Glutamatergic neuron (in vitro differentiated cells): ENCODE measurements at places on chromosomes 5 and 9. TPM values are rescaled to one million over a fixed set of nuclear protein-coding genes. Genes with fewer than 3 reads are reported as not detected.

Gene ANKRD18A
- 32.3 TPM for total RNA-seq

GRCh38 chr5:76715736-76716455, at the start of gene F2R:
TSS of gene F2R (plus strand) at chr5:76716126. CDS start at chr5:76716308, 182 bp downstream.
- peaks cover 6% of the 10 kb centered on the region for H3K27me3 ChIP-seq
- H3K36me3 ChIP-seq = no peaks in the 10 kb centered on the region
- peak within 1 kb of the TSS; percentile 87 for H3K27ac ChIP-seq
- peaks cover 5% of the 10 kb centered on the region for H3K4me1 ChIP-seq
- peak within 1 kb of the TSS; percentile 95 for H3K4me3 ChIP-seq
- peak; percentile 87 for DNase-seq

GRCh38 chr5:133907075-133907474, 61.4 kb downstream of the C5orf15 start:
- H3K4me1 ChIP-seq = peaks cover 6% of the 10 kb centered on the region
- no peak overlapping the region for H3K27ac ChIP-seq
- no peaks in the 10 kb centered on the region for H3K36me3 ChIP-seq

DNA sequence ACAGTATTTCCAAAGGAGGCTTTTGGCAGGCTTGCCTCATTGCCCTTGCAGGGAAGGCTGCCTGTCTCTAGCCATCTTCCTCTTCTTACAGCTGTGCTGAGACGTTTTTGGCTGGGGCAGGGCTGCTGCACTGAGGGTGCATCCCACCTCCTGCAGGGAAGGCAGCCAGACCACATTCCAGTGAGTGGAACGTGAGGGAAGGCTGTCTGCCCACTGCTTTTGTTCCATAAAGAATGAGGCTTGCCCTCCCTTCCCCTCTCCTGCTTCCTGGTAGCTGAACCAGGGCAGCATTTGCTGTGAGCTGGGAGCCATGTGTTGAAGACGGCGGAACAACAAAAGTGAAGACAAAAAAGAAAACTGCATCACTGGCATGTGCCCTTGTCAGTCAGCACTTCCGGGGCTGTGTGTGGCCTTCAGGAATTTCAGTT, 16.8 kb downstream of the MGAT1 start:
- H3K4me1 ChIP-seq = peaks cover 24% of the 10 kb centered on the region
- no peak overlapping the region for H3K4me3 ChIP-seq
- H3K27me3 ChIP-seq = no peaks in the 10 kb centered on the region
- DNase-seq = no peak
- no peak overlapping the region for H3K27ac ChIP-seq
- H3K36me3 ChIP-seq = no peaks in the 10 kb centered on the region

DNA sequence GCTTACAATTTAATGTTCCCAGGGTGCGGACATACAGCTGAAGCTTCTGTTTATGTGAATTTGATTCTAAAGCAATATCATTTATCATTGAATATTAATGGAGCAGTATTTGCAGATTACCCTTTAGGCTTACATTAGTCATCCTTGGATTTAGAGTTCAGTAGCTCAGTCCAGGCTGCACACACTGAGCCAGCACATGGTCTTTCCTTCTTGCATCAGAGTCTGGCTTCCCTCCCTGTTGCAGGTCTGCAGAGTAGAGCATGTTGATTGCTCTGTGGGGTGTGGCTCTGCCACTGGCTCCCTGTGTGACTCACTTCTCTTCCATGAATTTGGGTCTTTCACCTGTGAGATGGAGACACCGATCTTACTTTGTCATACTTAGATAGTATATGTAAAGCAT, 36.8 kb downstream of the NSG2 start:
- DNase-seq = no peak
- H3K4me1 ChIP-seq = peaks cover 11% of the 10 kb centered on the region
- no peaks in the 10 kb centered on the region for H3K27me3 ChIP-seq
- H3K27ac ChIP-seq = no peak overlapping the region
- H3K4me3 ChIP-seq = no peak overlapping the region
